HCT116 (cell line): ENCODE measurements at places on chromosomes 11 and 22. TPM values are rescaled to one million over a fixed set of nuclear protein-coding genes. Genes with fewer than 3 reads are reported as not detected.
A peak's percentile ranks its signal among the peaks of the same experiment; 100 is the strongest.

Gene OR51D1
- total RNA-seq = not detected

DNA sequence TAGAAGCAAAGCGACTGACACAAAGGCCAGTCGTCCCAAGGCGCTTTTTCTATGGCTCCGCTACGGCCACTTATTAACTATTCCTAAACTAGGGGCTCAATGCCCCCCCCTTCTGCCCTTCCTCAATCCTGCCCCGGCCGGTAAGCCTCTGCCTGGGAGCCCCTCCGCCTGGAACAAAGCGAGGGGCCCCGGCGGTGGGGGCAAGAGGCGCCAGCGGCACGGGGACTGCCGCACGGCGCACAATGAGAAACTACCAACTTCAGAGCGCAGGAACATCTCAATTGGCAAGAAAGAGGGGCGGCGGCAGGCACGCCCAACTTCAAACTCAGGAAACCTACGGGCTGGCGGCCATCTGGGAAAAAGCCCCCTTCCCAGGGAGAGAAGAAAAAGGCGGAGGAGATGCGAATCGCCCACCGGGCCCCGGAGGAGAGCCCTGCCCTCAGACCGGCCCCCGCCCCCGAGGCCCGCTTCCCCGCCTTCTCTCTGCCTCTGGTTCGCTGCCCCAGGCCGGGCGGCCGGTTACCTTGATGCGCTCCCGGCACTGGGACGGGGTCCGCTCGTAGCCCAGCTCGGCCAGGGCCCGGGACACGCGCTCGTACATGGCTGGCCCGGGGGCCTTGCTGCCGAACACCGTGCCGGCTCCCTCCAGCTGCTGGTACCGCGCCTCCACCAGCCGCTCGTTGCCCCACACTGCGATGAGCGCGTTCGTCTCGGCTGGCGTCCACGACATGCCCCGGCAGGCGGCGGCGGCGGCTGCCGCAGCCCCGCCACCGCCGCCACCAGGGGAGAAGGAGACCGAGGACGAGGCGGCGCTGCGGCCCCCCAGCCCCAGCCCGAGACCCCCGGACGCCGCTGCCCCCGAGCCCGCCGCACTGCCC lies 619 bp downstream of the MSANTD2 start:
- no peaks in the 10 kb centered on the region for H3K36me3 ChIP-seq
- no peak for DNase-seq
- peak overlapping the region; percentile 73 for H3K4me3 ChIP-seq
- H3K4me1 ChIP-seq = peaks cover 6% of the 10 kb centered on the region; the same call in 1 of the 2 replicates
- no peaks in the 10 kb centered on the region for H3K27me3 ChIP-seq

DNA sequence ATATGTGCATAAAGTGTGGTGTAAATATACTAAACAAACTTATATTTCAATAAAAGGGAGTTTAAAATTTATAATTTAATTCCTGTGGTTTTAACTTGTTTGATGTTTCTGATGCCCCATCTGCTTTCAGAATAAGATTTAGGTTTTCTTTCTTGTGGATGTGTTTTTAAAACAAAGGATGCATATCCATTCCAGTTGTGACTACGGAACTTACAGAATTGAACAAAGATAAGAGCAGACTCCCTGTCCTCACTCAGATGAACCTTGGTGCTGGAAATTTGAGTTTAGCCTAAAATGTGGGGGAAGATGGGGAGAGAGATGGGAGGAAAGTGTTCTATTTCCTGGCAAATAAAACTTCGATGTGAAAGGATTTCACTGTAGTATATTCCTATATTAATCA lies 2.5 kb downstream of the FJX1 start:
- no peak overlapping the region for H3K27ac ChIP-seq
- H3K36me3 ChIP-seq = no peaks in the 10 kb centered on the region
- H3K27me3 ChIP-seq = no peaks in the 10 kb centered on the region

DNA sequence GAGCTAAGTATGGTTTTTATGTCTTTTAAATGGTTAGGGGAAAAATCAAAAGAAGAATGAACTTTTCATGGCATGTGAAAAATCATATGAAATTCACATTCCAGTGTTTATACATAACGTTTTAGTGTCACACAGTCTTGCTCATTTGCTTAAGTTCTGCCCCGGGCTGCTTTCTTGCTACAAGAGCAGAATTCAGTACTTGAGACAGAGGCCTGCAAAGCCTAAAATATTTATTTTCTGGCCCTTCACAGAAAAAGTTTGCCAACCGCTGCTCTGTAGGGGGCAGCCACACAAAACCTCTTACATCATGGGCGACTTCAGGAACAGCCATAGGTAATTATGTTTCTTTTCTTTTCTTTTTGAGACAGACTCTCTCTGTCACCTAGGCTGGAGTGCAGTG lies 1.0 kb upstream of the ATG2A start:
- DNase-seq = no peak
- H3K4me3 ChIP-seq = peak overlapping the region; percentile 82
- no peaks in the 10 kb centered on the region for H3K36me3 ChIP-seq
- peaks cover 29% of the 10 kb centered on the region for H3K4me1 ChIP-seq

Gene SMTNL1
- not detected for total RNA-seq
